ENCODE measurements at places on chromosomes 1 and 21. TPM values are rescaled to one million over a fixed set of nuclear protein-coding genes. Genes with fewer than 3 reads are reported as not detected.

Gene KCNK1
- total RNA-seq: 6.0 TPM

Gene C1orf53
- 22.3 TPM for total RNA-seq

Gene C1orf210
- not detected for total RNA-seq

Gene VPS45
- total RNA-seq: 31.1 TPM

Gene LCE6A
- not detected for total RNA-seq

Gene SLC9C2
- total RNA-seq: not detected

Gene NEK2
- total RNA-seq: 45.5 TPM

Gene NBPF4
- total RNA-seq: not detected

Gene B3GALT5
- total RNA-seq: 0.79 TPM

Gene EXTL1
- 12.3 TPM for total RNA-seq

Gene DENND2C
- total RNA-seq: 0.98 TPM

Gene CRP
- total RNA-seq: not detected

Gene TNNI3K
- total RNA-seq: 0.23 TPM

Gene PGM1
- 66.9 TPM for total RNA-seq

Gene EPHA2
- total RNA-seq: 283 TPM

Gene SPRR2A
- total RNA-seq: not detected

Gene GPR25
- not detected for total RNA-seq

Gene NRDC
- total RNA-seq: 54.8 TPM

Gene FCRL4
- not detected for total RNA-seq

Gene HES4
- total RNA-seq: 63.6 TPM

Gene TMEM52
- 1.2 TPM for total RNA-seq

Gene TMEM200B
- 7.6 TPM for total RNA-seq

Gene ADAM30
- not detected for total RNA-seq

Gene ROR1
- 3.6 TPM for total RNA-seq

Gene MRPL24
- 271 TPM for total RNA-seq

Gene CFHR5
- not detected for total RNA-seq

Gene RGS1
- not detected for total RNA-seq

Gene REN
- total RNA-seq: not detected

Data from A375 (cell line).